Activated T-cell treated with anti-CD3 and anti-CD28 coated beads for 24 hours (primary cell): ENCODE measurements at places on chromosomes 11 and 22.

- no peak for DNase-seq
These were observed 781 bp downstream of the TCIRG1 start for GRCh38 chr11:68039526-68040086.

DNA sequence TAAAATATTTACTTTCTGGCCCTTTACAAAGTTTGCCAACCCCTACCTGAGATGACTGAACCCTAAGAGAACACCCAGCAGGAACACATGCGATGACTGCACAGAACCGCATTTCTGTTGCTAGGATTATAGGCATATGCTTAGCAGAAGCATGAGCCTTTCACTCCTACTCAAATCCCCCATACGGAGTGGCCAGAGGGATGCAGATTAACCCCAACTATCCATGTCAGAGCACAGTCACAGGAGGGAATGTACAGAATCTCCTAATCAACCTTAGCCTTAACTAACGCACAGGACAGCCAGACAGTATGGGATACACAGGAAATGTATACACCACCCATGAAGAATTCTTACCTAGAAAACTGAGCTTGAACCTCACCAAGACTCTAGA, 6.2 kb downstream of the HPS4 start:
- no peak for DNase-seq

DNA sequence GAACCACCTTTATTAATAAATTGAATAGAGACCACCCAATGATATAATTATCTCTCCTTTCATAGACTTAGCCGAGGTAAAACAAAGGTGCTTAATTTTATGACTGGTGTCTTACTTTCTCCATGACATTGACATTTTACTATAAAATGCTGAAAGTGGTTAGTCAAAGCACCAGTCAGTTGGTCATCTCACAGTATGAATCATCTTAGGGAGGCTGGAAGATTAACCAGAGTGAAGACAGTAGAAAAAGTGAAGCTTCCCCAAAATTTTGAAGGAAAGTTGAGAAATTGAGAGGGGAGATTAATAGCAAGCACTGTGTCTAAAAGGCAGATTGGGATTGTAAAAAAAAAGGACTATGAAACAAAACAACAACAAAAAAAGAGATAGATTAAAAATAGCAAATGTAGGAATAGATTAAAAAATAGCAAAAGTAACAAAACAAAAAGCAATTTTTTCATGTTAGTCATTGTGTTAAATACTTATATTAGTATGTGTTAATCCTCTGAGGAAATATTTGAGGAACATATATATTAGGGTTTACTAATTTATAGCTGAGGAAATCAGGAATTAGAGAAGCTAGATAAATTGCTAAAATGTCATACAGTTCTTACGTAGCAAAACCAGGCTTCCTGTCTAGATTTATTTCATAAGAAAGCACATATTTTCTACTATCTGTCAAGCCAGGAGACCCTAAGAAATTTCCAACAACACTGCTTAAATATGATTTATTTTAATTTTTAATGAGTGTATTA, 557.3 kb upstream of the ANO5 start:
- DNase-seq, result no peak

DNA sequence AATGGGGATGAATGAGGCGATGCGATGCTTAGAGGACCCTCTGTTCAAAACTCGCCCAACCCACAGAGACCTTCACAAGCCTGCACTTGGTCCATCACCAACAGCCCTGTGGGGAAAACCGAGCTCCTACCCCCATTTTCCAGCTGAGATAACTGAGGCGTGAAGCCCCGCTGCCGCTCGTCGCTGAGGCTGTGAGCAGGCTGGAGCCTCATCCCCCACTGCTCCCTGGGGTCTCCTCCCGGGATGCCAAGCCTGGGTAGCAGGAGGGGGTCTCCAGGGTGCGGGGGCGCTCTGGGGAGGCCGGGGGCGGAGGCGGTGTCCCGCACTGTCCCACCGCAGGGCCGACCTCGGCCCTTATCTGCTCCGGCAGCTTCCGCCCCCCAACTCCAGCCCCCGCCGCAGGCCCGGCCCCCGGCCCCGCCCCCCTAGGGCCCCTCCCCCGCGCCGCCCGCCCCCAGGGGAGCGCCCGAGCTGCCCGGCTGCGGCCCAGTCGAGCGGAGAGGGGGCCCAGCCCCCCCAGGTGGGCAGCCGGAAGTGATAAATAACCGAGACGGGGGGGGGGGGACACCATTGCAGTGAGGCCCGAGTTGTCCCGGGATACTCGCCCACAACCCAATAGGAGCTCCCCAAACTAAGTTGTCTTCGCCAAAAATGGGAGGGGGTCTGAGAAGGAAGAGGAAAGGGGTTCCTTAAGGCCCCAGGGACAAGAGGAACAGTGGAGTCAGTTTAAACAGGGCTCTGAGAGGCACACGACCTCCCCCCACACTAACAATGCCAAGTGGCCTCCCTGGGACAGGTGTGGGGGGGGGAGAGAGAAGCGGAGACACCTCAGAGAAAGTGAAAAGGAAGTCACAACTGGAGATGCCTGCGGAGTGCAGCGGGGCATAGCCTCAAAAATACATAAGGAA, 8.3 kb upstream of the SLC39A13 start:
- no peak for DNase-seq

- no peak for DNase-seq
These were observed 62.7 kb upstream of the FIBIN start for GRCh38 chr11:26931248-26931631.
